ENCODE measurements at places on chromosomes 11 and 22.

DNA sequence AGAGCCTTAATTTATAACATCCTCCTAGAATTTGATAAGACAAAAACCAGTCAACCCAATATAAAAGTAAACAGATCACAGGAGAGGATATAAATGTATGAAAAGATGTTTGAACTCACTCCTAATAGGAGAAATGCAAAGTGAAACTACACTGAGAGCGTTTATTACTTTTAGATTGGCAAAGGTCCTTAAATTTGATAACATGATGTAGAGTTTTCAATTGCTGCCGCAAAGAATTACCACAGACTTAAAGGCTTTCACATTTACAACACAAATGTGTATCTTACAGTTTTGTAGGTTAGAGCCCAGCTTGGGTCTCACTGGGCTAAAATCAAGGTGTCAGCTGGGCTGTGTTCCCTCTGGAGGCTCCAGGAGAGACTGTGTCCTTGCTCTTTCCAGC lies 9.1 kb upstream of the POU2AF2 start:
- DNase-seq = no peak

GRCh38 chr11:14240221-14240620 lies 118.8 kb downstream of the RRAS2 start:
- DNase-seq = no peak

- DNase-seq = no peak
Measured at GRCh38 chr11:93510196-93510873, 32.9 kb downstream of the SMCO4 start.

GRCh38 chr22:38080850-38081635 lies 2.9 kb downstream of the SLC16A8 start:
- peak; percentile 75 for DNase-seq

- DNase-seq = no peak
Measured at GRCh38 chr11:36089920-36090319, 146.1 kb downstream of the LDLRAD3 start.

DNA sequence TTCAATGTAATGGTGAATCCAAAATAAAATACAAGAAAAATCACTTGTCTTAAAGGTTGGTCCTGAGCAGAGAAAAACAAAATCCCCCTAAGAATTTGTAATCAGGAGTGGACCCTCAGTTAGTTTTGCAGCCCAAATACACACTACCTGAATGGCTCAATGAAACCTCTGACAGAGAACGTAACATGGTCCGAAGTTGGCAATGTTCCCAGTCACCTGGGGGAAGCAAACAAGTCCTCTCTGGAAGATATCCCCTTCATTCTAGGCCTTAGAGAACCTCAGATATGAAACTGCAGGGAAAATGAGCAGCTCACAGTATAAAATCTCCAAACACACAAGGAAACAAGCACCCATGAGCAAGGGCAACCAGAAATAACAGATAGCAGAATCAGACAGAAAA lies 58.2 kb downstream of the MORC2 start:
- DNase-seq = no peak

DNA sequence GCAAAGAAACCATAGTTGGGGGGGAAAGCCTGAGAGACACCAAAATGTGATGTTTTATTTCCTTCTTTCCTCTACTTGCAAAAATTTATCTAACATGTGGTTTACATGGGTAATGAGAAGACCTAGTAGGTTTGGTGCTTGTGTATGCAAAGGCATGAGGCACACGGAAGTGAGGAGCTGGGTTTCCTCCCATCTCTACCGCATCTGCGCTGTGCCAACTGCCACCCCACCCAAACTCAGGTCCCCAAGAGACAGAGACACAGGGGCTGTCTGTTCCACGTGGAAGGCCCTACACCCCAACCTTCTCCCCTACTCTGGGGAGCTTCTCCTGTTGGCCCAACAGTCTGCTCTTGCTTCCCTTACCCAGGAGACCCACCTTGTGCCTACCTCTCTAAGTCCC lies 4.8 kb downstream of the RTL6 start:
- no peak for DNase-seq

DNA sequence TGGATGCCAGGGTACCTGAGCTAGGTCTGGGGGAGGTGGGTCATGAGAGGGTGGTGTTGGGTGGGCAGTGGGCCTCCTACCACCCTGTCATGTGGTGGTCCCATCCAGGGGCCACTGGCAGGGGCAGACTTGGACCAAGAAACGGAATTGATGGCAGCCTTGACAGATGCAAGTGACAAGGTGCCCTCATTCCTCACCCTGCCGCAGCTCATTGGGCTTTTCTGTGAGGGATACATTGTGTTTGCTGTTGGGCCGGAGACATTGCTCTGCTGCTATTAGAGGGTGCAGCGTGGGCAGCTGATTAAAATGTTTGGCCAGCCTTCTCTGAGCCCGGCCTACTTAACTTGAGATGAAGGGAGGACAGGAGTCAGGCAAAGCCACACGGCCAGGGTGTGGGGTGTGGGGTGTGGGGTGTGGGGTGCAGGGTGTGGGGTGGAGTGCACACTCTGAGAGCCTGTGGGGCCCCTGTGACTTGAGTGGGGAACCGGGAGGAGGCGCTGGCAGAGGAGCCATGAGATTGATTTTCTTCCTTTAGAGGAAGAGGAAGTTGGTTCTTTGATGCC lies 351.5 kb downstream of the TBC1D22A start:
- no peak for DNase-seq

DNA sequence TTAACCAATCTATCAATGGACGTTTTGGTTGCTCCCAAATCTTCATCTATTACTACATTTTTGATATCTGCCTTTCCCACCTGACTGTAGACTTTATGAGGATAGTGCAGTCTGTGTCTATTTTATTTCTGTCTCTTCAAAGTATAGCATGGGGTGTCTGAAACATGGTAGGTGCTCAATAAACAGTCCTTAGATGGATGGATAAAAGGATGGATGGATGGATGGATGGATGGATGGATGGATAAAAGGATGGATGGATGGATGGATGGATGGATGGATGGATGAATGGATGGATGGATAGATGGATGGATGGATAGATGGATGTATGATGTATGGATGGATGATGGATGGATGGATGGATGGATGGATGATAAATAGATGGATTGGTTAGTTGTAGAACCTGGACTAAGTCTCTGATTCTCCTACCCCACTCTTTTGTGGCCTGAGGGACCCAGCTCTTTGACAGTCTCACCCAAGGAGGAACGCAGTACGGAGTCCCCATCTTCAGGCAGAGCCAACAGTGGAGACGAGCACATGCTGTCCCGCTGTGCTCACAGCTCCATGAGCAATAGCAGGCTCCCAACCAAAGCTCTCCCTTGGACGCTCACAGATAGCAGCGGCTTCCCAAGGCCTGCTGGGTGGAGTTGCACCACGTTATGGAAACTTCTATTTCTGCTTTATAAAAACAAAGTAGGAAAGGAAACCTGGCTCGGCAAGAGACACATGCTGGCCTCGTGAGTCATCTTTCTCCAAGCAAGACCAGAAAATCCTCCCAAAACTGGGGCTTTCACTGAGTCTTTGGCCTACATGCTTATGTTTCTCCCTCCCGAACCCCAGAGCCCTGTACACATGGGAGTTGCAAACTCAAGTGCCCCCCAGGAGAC lies 448.0 kb downstream of the MIAT start:
- no peak for DNase-seq

DNA sequence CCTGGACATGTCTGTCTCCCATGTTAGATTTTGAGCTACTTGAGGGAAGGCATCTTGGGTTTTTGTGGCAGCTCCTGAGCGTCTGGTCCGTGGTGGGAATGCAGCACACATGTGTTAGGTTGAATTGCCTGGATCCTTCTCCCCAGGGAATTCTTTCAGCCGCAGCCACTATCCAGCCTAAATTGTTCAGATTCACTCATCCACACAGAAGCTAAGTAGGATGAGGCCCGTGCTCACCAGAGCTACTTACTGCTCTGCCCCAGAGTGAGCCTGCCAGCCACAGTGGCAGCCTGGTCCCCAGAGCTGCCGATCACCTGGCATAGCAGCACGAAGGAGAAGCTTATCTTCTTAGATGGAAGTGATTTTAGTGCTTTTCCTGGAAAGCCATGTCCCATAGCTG lies 34.4 kb upstream of the SORL1-AS1 start:
- no peak for DNase-seq

DNA sequence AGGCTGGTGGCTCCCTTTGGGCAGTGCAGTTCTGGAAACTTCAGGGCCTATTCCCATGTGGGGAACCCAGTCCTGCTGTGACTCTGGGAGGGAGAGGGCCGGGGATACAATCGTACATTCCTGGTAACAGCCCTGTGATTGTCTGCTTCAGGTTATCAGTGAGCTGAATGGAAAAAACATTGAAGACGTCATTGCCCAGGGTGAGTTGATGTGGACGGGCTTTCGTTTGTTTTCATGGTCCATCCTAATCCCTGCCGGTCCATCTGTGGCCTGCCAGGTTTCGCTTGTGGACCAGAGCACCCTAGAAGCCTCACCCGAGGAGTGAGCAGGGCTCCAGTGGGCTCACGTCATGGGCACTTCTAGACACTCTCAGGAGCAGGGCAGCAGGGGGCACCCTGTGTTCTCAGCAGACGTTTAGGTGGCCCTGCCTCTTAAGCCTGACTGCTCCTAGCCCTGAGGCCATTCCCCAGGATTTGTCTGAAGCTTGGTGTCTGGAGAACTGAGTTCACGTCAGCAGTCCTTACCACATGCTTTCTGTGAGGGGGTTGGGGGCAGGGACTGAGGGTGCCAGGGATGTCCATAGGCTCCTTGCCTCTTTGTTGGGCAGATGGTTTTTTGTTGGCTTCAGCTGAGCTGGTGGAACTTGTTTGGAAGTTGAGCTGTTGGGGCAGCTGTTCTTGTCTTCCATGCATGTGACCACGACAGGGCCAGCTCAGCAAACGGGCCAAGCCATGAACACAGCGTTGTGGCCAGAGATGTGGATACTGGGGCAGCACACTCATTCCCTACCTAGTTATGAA lies 1.9 kb downstream of the RPLP2 start:
- DNase-seq = no peak

DNA sequence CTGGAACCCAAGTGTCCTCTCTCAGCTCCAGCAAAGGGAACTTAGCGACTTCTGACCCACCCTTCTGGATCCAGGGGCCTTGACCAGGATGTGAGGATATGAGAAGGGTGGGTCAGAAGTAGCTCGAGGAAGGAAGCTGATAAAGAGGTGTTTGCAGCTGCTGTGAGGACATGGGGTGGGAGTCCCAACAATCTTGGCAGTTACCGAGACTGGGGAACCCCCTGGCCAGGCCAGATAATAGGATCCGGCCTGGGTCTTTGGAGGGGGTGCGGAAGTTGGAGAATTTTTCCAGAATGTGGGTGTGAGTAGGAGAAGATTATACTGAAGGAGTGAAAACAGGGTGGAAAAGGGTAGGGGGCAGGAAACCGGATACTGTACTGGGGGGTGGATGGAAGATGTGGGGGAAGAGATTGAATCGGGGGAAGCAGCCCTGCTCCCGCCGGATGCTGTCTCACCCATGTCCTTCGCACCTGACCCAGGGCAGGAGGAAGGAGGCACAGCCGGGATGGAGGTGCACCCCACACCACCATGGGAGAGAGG lies 2.8 kb upstream of the MCAM start:
- no peak for DNase-seq

- DNase-seq = no peak
Measured at GRCh38 chr11:59182457-59183151, 10.7 kb downstream of the DTX4 start.
